Kidney epithelial cell (primary cell): ENCODE measurements at places on chromosomes 1 and 21. TPM values are rescaled to one million over a fixed set of nuclear protein-coding genes. Genes with fewer than 3 reads are reported as not detected.

NR1I3 gene
- not detected in 2 replicates for total RNA-seq

SLC1A7 gene
- not detected in 2 replicates for total RNA-seq

UMODL1 gene
- not detected in 2 replicates for total RNA-seq

SLAMF7 gene
- 0.08 and 0.21 TPM in 2 replicates for total RNA-seq

PPFIA4 gene
- 0.13 and 0.62 TPM in 2 replicates for total RNA-seq

ATP1A1 gene
- 216 and 239 TPM in 2 replicates for total RNA-seq

MCOLN2 gene
- total RNA-seq, result 0.46 and 0.55 TPM in 2 replicates

AGBL4 gene
- not detected in 2 replicates for total RNA-seq

PLA2G2F gene
- 6.9 and 9.2 TPM in 2 replicates for total RNA-seq

PTP4A2 gene
- 306 and 346 TPM in 2 replicates for total RNA-seq

SEMA4A gene
- 2.6 and 3.8 TPM in 2 replicates for total RNA-seq

PTAFR gene
- total RNA-seq, result 1.8 and 2.3 TPM in 2 replicates

TAS1R1 gene
- total RNA-seq, result not detected in 2 replicates

LCE1E gene
- total RNA-seq, result not detected in 2 replicates

GJA8 gene
- total RNA-seq, result not detected in 2 replicates

CYP4B1 gene
- not detected in 2 replicates for total RNA-seq
